ENCODE measurements at places on chromosomes 1 and 21.

GRCh38 chr1:207336559-207337467, 15.3 kb downstream of the CD55 start:
- no peak for DNase-seq

DNA sequence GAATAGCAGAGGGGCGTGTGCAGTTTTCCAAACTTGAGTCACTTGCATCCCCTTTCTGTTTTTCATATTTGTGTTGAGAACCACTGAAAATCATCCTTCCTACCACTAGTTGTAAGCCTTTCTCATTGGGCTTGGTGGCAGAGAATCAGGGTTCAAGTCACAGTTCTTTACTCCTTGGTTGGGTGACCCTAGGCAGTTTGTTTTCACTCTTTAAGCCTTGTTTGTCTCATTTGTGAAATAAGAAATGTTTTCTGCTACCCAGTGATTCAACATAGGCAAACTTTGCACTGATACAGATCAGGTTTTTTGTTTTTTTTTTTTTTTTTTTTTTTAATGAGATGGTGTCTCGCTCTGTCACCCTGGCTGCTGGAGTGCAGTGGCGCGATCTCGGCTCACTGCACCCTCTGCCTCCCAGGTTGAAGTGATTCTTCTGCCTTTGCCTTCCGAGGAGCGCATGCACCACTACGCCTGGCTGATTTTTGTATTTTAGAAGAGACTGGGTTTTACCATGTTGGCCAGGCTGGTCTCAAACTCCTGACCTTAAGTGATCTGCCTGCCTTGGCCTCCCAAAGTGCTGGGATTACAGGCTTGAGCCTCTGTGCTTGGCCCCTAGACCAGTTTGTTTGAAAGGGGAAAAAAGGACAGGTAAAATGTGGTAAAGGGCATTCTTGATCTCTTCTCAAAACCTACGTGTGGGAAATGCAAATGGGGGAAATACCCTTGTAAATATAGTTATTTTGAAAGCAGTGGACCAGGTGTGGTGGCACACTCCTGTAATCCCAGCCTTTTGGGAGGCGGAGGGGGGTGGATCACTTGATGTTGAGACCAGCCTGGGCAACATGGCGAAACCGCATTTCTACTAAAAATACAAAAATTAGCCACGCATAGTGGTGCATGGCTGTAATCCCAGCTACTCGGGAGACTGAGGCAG, 3.2 kb downstream of the CLIC4 start:
- no peak for DNase-seq

DNA sequence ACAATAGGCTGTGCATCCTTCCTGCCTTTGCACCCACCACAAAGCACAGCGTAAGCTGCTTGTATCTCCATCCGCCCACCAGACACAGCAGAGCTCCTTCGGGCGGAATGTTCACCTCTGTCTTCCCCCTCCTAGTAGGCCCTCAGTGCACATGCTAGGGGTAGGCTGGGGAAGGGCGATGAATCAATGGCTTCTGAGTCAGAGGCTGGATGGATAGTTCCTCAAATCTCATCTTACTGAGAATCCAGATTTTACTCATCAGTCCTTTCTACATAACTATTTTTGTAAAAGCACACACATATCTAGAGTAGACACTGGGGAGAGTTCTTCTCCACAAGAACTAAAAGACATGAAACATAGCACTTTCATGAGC, 73.8 kb downstream of the BCAR3 start:
- no peak for DNase-seq

GRCh38 chr1:35505911-35506798, 51.0 kb downstream of the KIAA0319L start:
- peak; percentile 82 for DNase-seq

- no peak for DNase-seq
Observed at GRCh38 chr1:64692911-64693310, 52.0 kb upstream of the RAVER2 start.

- DNase-seq, result no peak
Observed at GRCh38 chr1:207205614-207206061, 101.6 kb downstream of the C4BPA start.

- no peak for DNase-seq
Observed at GRCh38 chr1:232589111-232589811, 40.7 kb downstream of the SIPA1L2 start.

GRCh38 chr1:1421147-1421906, at the start of gene ANKRD65:
Gene ANKRD65, minus strand, starts transcription at chr1:1421276. Its CDS starts 271 bp downstream, at chr1:1421005.
- DNase-seq, result no peak

DNA sequence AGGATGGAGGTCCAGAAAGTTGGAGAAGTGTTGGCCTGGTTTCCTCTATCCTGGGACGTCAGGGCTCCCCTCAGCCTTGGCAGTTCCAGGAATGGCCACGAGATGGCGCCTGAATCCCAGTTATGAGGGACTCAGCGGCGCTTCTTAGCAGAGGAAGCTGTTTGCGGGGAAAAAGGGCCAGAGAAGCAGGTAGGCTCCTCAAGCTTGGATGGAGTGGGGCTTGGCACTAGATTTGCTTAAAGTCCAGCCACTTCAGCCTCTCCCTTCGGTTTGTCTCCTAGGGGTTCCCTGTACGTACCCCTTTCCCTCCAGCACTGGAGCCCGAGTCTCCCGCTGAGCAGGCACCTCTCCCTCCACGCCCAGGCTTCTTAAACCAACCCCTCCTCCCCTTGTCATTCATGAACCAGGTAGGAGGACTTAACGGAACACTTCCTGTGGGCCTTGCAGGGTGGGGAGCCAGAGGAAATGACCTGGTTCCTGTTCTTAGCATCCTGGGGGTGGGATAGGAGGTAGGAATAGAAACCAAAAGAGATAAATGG, 32.0 kb upstream of the TENT5B start:
- peak; percentile 84 for DNase-seq

DNA sequence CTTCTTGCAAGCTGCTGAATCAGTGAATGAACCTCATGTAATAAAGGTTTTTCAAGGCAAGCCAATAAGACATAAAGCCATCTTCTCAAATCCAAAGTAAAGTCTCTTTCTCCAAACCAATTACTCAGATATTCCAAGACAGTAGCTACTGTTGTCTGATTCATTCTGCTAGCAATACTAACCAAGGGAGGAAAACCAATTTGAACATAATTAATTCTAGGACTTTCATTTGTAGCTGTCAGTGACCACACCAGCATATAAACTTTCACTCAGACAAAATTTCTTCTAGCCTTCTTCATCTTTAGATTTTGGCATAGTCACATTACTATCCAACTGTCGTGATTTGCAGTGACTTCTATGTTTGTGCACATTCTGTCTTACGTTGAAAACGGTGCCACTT, 10.5 kb upstream of the INTS3 start:
- no peak for DNase-seq

- DNase-seq, result no peak
Observed at GRCh38 chr1:10676963-10677362, 119.5 kb downstream of the CASZ1 start.

DNA sequence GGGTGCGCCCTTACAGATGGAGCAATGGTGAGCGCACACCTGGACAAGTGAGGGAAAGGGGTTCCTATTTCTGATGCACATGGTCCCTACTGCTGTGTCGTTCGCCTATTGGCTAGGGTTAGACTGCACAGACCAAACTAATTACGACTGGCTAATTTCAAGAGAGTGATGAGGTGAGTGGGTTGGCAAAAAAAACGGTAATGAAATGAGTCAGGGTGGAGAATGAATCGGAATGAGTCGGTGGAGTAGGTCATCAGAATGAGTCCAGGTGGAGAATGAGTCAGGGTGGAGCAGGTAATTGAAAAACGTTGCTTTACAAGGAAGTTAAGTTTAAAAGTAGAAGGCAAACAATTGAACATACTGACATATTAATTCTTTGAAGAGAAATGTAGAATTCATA, 79.8 kb downstream of the WDR4 start:
- no peak for DNase-seq

All from hematopoietic multipotent progenitor cell treated with erythropoietin and hydrocortisone succinate and interleukin-3 and kit ligand, for 15 days (in vitro differentiated cells).